Stimulated activated CD8-positive, alpha-beta memory T cell treated with anti-CD3 and anti-CD28 coated beads, Interleukin-7, amount 100 ng/mL, for 1 hour (primary cell): ENCODE measurements at places on chromosomes 12 and 14.

DNA sequence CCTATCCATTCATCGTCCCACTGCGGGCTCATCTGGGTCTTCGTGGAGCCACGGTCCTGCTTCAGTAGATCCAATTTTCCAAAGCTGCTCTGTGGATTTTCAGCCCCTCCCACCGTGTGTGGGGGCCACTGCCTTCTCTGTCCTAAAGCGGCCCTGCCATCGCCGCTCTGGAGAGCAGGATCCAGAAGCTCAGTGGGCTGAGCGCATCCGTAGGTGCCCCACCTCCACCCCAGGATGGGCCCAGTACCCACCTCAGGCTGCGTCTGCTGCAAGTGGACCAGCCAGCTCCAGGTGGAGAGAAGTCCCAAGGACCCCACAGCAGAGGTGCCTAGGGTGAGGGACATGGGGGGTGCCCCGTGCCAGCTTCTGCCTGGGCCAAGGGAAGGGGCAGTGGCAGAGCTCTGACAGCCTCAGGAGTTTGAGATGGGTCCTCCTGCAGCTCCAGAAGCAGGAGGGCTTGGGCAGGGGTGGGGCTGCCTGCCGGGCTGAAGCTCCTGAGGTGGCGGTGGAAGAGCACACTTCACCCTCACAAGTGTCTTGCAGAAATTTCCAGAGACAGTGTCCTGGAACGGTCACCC is 148.1 kb upstream of the C14orf180 start:
- no peak for DNase-seq

DNA sequence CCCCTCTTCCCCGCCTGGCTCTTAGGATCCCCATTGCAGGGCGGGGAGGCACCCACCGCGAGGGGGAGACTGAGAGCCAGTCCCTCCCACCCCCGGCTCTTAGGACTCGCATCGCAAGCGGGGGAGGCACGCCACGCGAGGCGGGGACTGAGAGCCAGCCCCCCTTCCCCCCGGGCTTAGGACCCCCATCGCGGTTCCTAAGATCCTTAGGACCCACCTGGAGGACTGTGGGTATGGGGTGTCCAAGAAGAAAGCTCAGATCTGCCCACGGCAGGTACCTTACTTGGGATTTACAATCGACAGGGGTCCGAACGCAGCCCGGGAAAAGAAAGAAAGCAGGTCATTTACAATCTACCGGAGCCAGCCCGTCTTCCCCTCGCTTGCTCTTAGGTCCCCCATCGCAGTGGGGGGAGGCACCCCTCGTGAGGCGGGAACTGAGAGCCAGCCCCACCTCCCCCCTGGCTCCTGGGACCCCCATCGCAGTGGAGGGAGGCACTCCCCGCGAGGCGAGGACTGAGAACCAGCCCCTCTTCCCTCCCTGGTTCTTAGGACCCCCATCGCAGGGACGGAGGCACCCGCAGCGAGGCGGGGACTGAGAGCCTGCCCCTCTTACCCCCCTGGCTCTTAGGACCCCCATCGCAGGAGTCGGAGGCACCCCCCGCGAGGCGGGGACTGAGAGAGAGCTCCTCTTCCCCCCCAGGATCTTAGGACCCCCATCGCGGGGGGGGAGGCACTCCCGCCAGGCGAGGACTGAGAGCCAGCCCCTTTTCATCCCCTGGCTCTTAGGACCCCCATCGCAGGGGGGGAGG is 43.7 kb downstream of the DDX11 start:
- DNase-seq = peak; percentile 25

DNA sequence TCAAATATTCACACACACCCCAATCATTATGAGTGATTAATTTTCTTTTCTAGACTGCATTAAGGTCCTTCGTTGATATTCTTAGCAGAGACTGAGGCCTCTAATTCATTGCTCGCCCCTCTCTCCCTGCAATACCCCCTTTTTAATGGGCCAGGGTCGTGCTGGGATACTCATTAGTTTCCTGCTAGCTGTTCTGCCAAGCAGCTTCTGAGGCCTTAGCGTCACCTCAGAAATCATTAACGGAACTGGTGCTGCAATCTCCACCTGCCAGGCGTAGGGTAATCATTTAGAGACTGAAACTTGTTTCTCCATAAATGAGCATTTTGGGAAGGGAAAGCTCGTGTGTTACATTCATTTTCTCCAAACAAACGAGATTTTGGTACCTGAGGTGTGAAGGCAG is 1054.7 kb downstream of the GALC start:
- DNase-seq = no peak

DNA sequence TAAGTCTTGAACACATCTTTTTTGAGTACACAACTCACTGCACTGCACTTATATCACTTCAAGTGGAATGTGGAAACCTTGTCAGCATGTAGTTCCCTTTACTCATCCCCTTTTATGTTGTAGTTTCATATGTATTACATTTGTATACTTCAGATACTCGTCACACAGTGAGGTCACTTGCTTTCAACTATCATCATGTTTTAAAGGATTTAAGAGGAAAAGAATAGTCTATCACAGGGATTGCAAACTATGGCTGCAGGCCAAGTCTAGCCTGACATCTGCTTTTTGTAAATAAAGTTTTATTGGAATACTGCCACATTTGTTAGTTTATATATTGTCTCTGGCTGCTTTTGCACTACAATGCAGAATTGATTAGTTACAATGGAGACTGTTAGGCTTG is 24.3 kb downstream of the CNOT2 start:
- DNase-seq = no peak

DNA sequence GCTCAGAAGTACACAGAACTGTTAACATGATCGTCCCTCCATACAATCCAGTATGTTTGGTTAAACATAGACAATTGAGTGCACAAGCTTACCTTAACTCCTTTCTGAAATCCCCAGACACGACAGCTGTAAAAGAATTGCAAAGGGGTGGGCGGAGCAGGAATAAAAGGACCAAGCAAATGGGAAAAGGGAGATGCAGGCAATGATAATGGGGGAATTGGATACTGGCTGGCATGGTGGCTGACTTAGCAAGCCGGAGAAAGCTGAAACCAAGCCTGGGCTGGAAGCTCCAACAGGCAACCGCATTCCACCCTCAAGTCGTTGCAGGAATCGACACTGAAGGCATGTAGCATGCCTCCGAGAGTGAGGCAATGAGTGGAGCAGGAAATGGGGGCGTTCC is 96.8 kb upstream of the TMEM132C start:
- DNase-seq = no peak

GRCh38 chr14:75803765-75804164 is 142.7 kb downstream of the TTLL5 start:
- DNase-seq = no peak

- DNase-seq = no peak
These were observed 12.3 kb upstream of the LLPH start for GRCh38 chr12:66142826-66143225.

DNA sequence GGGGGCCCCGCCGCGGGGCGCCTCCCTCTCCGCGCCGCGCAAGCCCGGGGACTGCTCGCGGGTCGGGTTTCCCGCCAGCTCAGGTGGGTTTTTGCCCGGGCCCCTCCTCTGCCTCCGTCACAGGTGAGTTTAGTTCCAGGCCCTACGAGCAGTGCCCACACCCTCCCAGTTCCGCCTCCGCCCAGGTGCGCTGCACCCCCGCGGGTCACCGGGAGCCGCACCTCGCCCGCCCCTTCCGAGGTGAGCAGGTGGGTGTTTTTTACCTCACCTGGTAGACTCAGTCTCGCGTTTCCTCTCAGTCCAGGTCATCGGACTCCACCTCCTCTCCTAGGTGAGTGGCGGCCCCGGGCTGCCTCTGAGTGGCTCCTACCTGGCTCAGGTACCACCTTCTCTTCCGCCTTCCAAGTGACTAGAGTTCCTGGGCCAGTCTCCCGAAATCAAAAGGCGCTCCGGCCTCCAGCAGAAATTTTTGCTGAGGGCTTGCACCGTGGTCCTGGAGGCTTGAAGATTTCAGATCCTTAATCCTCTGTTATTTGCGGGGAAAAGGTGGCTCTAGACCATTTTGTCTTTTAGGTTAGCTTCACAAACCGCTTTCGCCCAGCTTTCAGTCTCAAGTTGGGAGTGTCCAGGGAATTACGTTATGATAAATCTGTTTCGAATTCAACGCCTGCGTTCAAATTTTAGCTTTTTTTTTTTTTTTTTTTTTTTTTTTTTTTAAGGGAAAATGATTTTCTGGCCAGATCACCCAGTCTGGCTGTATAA is at the start of gene TMEM30B:
TSS of gene TMEM30B (minus strand) at position 153 of the 762 bp plus-strand sequence. CDS start 191 bp downstream, outside the sequence.
- DNase-seq = no peak

- no peak for DNase-seq
These were observed 82.1 kb upstream of the FSCB start for GRCh38 chr14:44589180-44589579.

- no peak for DNase-seq
These were observed 106.9 kb downstream of the STXBP6 start for GRCh38 chr14:24943024-24943423.

- no peak for DNase-seq
These were observed 30.8 kb downstream of the LEMD3 start for GRCh38 chr12:65200007-65200665.
